Fibroblast of the aortic adventitia (primary cell): ENCODE measurements at places on chromosomes 16 and 17. TPM values are rescaled to one million over a fixed set of nuclear protein-coding genes. Genes with fewer than 3 reads are reported as not detected.

FZD2 gene
- 1.8 and 16.4 TPM in 2 replicates for total RNA-seq

SSTR5 gene
- total RNA-seq = not detected in 2 replicates

CCL22 gene
- not detected in 2 replicates for total RNA-seq

TP53TG3F gene
- total RNA-seq = not detected in 2 replicates

SLC6A2 gene
- total RNA-seq = not detected in 2 replicates

TBC1D3C gene
- total RNA-seq = not detected in 2 replicates

SPAG7 gene
- total RNA-seq = 29.2 and 59.5 TPM in 2 replicates

HEATR9 gene
- total RNA-seq = 0.09 TPM in 1 of 2 replicates, not detected in the other

ANKS4B gene
- total RNA-seq = not detected in 2 replicates

NPIPA7 gene
- total RNA-seq = 2.5 TPM in 1 of 2 replicates, not detected in the other
